Cardiac septum (tissue), 1 donor: ENCODE measurements at places on chromosomes 6 and 20. TPM values are rescaled to one million over a fixed set of nuclear protein-coding genes. Genes with fewer than 3 reads are reported as not detected.

MACROD2 gene
- total RNA-seq: 1.6 TPM

ANKRD66 gene
- not detected for total RNA-seq

GGTLC1 gene
- total RNA-seq: not detected

ABCC10 gene
- total RNA-seq: 9.3 TPM

GCM1 gene
- not detected for total RNA-seq

TINAG gene
- total RNA-seq: 0.70 TPM

GSTA2 gene
- total RNA-seq: not detected

PEX7 gene
- total RNA-seq: 13.2 TPM

DNA sequence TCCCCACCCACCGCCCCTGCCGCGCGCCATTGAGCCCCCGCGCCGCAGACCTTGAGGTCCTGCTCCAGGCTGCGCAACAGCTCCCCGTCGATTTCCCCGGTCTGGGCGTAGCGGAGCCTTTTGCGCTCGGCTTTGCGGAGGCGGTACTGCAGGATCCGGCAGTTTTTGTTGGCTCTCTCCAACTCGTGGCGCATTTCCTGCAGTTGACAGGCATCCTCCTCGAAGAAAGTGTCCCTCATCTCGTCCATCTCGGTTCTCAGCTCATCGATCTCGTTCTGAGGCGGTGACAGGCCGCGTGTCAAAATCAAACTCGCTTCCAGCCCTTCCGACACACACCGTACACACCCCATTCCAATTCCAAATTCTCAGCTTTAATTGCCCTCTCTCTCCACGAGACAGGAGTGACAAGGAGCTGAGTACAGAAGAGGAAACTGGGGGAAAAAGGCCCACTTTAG, 4.3 kb downstream of the MTCL3 start:
- DNase-seq: no peak

DNA sequence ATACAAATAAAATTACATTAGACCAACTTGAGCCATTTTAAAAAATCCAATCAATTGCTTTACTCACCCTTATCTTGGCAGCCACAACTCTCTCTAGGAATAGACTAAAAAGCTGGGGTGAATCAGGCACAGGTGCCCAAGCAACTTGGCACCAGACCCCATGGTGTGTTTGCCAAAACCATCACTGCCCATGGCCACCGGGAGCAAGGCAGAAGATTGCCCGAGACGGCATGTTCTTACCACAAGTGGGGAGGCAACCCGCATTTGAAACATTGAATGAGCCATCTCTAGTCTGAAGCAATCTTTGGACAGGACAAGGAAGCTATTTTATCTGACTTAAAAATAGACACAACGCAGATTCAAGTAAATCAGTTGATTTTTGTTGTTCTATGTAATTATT, 69.0 kb downstream of the SMLR1 start:
- no peak for DNase-seq

DNA sequence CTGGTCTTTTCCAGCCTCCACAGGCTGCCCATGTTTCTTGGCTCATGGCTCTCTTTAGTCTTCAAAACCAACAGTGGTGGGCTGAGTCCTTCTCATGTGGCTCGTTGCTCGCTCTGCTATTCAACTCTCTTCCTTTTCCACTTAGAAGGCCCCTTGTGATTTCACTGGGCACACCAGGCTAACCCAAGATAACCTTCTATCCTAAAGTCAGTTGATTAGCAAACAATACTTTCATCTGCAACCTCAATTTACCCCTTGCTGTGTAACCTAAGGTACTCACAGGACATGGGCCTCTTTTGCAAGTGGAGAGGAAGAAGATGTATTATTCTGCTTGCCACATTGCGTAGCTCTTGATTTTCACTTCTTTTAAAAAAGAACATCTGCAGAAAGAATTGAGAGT, 79.6 kb downstream of the UTRN start:
- DNase-seq: no peak

- DNase-seq: peak; percentile 49
Observed at GRCh38 chr20:20367575-20368417, at the start of gene INSM1. Gene INSM1 (plus strand): TSS chr20:20368104. CDS start chr20:20368268, 164 bp downstream.

DNA sequence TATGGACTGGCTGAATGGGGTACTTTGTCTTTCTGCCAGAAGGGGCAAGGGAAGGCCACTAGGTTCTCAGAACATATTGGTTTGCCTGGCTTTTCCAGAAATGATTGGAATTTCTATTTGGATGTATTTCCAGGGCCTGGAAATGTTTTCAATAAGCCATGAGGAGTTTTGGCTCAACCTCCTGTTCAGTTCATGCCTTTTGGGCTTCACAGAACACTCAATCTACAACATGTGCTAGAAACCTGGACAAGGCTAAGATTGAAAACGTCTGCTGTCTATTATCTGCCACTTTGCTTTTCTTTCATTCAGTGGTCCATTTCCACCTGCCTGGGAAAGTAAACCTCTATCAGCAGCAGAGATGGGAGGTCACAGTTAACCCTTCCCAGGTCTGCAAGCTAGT, 793.4 kb downstream of the TENT5A start:
- DNase-seq: no peak

DNA sequence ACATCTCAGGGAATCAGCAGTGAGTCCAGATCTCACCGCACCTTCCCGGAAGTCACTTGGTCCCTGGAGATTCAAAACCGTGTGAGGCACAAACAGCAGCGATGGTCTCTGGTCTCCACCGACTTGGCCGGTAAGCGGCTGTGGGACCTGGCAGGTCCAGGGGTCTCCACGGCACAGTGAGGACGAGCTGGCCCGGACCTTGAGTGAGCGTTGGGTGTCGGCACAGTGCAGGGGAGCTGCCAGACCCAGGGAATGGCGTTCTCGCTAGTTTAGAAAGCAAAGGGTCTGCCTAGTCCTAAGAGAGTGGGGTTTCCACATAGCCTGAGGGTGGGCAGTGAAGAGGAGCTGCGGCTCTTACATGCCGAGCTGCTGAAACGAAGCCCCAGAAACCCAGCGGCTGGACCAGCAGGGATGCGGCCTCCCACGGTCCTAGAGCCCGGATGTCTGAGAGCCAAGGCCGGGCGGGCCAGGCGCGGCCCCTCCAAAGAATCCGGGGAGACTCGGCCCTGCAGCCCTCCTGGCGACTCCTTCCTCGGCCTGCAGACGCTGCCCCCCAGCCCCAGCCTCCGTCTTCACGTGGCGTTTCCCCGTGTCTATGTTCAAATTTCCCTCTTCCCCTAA, 185.0 kb downstream of the ERMARD start:
- DNase-seq: peak; percentile 74

DNA sequence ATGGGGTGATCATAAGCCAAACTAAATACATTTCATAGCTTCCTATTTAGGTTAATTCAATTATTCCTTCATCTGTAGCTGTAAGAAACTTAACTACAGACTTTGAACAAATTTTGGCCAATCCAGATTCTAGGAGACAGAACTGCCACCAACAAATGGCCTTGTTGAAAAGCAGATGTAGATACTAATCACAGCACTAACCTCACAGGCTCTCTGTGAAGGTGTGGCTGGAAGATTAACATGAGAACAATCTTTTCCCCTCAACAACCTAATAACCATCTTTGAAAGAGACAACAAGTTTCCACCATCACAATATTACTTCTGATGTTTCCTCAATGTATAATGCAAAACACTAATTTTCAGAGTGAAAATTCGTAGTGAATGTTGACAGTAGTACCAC, 87.8 kb downstream of the SESN1 start:
- no peak for DNase-seq

- DNase-seq: no peak
Observed at GRCh38 chr20:48783533-48784272, 44.1 kb downstream of the PREX1 start.

DNA sequence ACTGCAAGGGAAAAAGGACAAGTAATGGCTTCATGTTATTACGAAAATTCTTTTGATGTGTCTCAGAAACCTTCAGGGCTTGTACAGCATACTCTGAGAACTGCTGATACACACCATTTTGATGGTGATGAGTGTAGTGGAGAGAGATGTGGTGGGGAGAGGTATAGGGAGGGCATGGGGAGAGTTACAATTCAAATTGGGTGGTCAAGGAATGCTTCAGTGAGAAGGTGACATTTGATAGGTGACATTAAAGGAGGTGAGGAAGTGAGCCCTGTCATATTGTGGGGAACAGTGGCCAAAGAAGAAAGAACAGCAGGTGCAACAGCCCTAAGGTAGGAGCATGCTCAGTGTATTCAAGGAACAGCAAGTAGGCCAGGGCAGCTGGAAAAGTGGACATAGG, 318.9 kb downstream of the CLIC5 start:
- no peak for DNase-seq

- DNase-seq: peak; percentile 29
Observed at GRCh38 chr20:59435518-59435917, 135.1 kb downstream of the EDN3 start.

- no peak for DNase-seq
Observed at GRCh38 chr20:58598211-58599015, 52.7 kb upstream of the STX16 start.

- DNase-seq: no peak
Observed at GRCh38 chr6:45031601-45032000, 296.5 kb upstream of the RUNX2 start.

DNA sequence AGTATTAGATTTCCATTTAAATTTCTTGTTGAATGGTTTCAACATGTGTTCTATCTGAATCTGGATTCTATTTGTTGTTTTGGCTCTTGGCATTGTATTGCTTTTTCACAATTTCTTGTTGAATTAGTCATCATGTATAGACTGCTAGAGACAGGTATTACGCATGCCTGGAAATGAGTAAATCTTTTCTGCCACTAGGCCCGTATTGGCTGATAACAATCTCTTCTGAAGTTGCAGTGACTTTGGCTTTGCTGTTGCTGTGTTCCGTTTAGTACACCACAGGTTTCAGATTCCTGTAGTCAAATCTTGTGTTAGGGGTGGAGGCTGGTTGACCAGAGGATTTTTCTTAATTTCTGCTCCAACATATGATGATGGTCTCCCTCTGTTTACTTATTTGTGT, 1339.4 kb downstream of the GRIK2 start:
- no peak for DNase-seq

GRCh38 chr20:31839782-31840487, 5.5 kb downstream of the FOXS1 start:
- no peak for DNase-seq

DNA sequence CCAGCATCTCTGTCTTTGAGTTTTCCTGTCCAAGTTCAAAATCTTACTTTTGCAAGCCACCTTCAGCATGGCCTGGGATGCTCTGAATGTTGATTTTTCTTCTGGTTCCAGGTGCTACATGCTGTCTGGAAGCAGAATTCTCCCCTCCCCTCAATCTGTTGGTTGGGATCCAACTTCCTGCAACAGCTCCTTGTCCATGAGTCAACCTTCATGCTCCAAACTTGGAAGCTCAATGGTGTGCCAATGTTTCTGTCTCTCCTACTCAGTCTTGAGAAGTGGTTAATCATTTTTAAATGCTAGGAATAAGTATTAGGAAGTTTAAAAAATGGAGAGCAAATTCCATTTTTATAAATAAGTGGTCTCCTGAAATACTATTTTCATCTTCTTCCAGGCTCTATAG, 33.2 kb upstream of the PLEKHG1 start:
- DNase-seq: no peak

DNA sequence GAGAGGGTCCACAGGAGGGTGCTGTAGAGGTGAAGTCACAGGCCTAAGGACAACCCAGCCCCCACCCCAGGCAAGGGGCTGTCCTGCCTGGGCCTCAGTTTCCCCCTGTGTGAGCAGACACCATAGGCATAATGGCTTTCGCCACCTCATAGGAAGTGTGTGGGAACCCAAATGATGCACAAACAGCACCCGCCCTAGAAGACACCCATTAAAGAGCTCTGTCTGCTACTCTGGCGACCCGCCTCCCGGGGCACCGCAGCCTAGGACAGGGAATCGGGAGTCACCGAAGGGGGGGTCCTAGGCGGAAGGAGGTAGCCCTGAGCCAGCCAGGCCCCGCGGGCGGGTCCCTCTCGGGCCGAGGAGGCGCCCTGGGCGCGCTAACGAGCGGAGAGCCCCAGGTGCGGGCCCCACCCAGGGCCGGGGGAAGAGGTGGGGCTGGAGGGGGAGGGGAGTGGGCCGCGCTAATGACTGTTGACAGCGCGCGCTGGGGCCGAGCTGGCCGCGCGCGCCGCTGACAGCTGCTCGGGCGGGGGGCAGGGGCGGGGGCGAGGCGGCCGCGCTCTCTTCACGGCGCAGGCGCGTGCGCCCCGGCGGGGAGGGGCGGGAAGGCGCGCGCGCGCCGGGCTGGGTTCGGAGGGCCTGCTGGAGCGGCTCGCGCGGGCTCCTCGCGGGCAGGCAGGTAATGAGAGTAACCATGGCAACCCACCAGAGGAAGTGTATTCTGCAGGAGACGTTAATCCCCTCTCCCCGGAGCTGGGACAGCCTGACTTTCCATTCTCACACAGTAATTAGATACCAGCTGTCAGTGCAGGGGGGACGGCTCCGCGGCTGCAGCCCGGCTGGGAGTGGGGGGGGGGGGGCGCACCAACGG, 48.9 kb downstream of the NOL4L start:
- DNase-seq: no peak

GRCh38 chr6:170160628-170161611, 130.0 kb downstream of the DLL1 start:
- DNase-seq: no peak

- DNase-seq: no peak
Observed at GRCh38 chr6:14524319-14524718, 406.7 kb downstream of the CD83 start.
